ENCODE measurements at places on chromosomes 16 and 17. TPM values are rescaled to one million over a fixed set of nuclear protein-coding genes. Genes with fewer than 3 reads are reported as not detected.

- no peaks in the 10 kb centered on the region for H3K4me1 ChIP-seq
- no peak overlapping the region for H3K27ac ChIP-seq
Observed at GRCh38 chr16:5196204-5196603, 98.6 kb upstream of the EEF2KMT start.

- H3K4me1 ChIP-seq = peaks cover 11% of the 10 kb centered on the region
- no peak for DNase-seq
- no peak overlapping the region for H3K27ac ChIP-seq
- peaks cover 2% of the 10 kb centered on the region for H3K36me3 ChIP-seq
Observed at GRCh38 chr16:87715231-87715630, 50.6 kb downstream of the KLHDC4 start.

GRCh38 chr17:4950075-4950745 is 709 bp upstream of the ENO3 start:
- H3K27ac ChIP-seq = peak overlapping the region; percentile 89
- peaks cover 12% of the 10 kb centered on the region for H3K36me3 ChIP-seq
- DNase-seq = no peak
- H3K4me3 ChIP-seq = peak overlapping the region; percentile 43
- peaks cover 14% of the 10 kb centered on the region for H3K4me1 ChIP-seq

DNA sequence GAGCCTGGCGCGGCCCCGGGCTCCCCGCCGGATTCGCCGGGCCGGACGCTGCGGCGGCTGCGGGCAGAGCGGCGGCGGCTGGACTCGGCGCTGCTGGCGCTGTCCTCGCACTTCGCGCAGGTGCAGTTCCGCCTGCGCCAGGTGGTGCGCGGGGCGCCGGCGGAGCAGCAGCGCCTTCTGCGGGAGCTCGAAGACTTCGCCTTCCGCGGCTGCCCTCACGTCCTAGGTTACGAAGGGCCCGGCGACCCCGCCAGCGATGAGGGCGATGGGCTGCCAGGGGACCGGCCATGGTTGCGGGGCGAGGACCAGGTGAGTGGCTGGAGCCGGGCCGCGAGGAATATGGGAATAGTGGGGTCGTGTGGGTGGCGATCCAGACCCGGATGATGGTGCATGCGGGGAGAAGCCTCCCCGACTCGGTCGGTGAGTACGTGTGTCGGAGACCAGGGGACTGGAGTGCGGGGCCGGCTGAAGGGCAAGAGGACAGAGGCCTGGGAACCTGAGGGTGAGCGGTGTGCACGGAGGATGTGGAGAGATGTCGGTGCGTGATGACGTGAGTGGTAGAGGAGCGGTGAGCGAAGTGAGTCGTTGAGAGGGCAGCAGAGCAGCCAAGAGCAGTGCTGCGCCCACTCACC is 517 bp downstream of the RUNDC1 start:
- peak overlapping the region; percentile 81 for H3K4me3 ChIP-seq
- no peaks in the 10 kb centered on the region for H3K36me3 ChIP-seq
- DNase-seq = peak; percentile 58
- peak overlapping the region; percentile 84 for H3K27ac ChIP-seq
- H3K27me3 ChIP-seq = no peaks in the 10 kb centered on the region
- H3K4me1 ChIP-seq = peaks cover 16% of the 10 kb centered on the region

GRCh38 chr17:49963626-49964302 is 5.2 kb upstream of the DLX4 start:
- H3K36me3 ChIP-seq = no peaks in the 10 kb centered on the region
- H3K4me1 ChIP-seq = peaks cover 2% of the 10 kb centered on the region
- DNase-seq = no peak
- peaks cover 40% of the 10 kb centered on the region for H3K27me3 ChIP-seq
- H3K4me3 ChIP-seq = no peak overlapping the region

- peak; percentile 67 for DNase-seq
- H3K36me3 ChIP-seq = peaks cover 6% of the 10 kb centered on the region
- peak overlapping the region; percentile 91 for H3K4me3 ChIP-seq
- H3K27me3 ChIP-seq = no peaks in the 10 kb centered on the region
Observed at GRCh38 chr17:56834380-56835263, 671 bp downstream of the DGKE start.

DNA sequence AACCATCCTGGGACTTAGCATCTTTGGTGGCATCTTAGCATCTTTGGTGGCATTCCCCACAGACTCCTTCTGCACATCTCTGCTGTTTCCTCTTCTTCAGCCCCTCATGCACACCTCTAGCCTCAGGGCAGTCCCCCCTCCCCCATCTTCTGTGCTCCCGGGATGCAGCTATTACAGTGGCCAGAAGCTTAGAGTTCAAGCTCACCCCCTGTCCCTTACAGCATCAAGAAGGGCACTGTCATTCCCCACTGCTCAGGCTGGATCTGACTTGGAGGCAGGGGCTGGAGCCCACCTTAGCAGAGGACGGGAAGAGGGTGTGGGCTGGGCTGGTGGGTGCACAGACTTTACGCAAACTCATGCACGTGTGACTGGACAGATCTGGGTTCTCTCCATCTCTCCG is 650 bp downstream of the EPN3 start:
- no peak overlapping the region for H3K27ac ChIP-seq
- no peaks in the 10 kb centered on the region for H3K36me3 ChIP-seq

- peak overlapping the region; percentile 81 for H3K4me3 ChIP-seq
- no peak for DNase-seq
- peaks cover 70% of the 10 kb centered on the region for H3K36me3 ChIP-seq
- no peaks in the 10 kb centered on the region for H3K27me3 ChIP-seq
- peaks cover 18% of the 10 kb centered on the region for H3K4me1 ChIP-seq
Observed at GRCh38 chr16:85798901-85799496, 345 bp downstream of the EMC8 start.

DNA sequence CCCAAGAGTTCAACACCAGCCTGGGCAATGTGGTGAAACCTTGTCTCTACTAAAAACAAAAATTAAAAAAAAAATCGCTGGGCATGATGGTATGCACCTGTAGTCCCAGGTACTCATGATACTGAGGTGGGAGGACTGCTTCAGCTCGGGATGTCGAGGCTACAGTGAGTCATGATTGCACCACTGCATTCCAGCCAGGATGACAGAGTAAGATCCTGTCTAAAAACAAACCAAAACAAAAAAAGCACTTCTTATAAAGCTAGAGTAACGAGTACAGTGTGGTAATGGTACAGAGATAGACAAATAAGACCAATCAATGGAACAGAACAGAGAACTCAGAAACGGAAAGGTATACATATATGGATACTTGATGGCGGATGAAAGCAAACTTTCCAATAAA is 4.4 kb downstream of the NSMCE1 start:
- DNase-seq = no peak
- H3K36me3 ChIP-seq = peaks cover 6% of the 10 kb centered on the region
- H3K27me3 ChIP-seq = no peaks in the 10 kb centered on the region

DNA sequence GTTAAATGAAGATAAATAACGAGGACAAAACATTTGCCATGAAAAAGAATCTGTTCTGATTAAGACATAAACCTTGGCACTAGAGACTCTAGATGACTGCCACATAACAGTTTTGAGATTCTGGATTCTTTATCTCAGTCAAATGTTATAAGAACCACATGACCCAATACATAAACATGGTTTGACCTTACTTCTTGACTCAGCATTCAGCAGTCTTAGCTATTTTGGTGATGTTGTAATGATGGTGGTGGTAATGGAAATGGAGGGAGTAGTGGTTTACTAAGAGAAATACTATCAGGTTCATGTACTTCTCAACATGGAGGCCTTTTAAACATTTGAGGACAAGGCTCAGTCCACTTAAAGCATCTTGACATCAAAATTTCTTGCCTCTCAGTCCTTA is 925.4 kb downstream of the CDH11 start:
- H3K4me3 ChIP-seq = no peak overlapping the region
- no peak for DNase-seq
- no peaks in the 10 kb centered on the region for H3K36me3 ChIP-seq
- H3K4me1 ChIP-seq = no peaks in the 10 kb centered on the region
- no peak overlapping the region for H3K27ac ChIP-seq

DNA sequence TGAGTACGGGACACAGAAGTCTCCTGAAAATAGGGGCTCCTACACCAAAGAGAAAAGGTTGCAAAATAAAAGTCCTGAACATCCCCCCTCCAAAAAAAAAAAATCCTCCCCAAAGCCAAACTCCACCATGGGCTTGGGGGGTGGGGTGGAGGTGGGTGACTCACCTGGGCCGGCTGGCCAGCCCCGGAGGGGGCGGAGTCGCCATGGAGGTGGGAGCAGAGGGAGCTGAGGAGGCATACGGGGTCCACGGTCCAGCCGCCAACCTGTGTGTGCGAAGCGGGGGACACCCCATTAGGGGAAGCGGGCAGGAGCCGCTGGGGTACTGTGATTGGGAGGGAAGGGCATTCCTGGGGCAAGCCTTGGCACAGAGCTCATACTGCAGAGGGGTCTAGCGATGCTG is 31.0 kb downstream of the SRCIN1 start:
- H3K4me1 ChIP-seq = no peaks in the 10 kb centered on the region
- no peak overlapping the region for H3K4me3 ChIP-seq
- peaks cover 21% of the 10 kb centered on the region for H3K27me3 ChIP-seq
- H3K27ac ChIP-seq = no peak overlapping the region

DNA sequence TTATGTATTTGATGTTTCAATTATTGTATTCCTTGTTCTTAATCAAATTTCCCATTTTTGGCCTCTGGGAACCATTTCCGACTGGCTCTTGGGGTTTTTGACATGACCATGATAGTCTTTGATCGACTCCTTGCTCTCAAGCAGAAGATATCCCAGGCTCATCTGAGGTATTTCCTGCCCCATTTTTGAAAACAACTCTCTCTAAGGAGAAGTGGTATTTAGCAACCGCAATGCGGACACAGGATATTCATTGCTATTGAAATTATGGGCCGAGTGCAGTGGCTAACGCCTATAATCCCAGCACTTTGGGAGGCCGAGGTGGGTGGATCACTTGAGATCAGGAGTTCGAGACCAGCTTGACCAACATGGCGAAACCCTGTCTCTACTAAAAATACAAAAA is 5.5 kb downstream of the TANGO6 start:
- no peak overlapping the region for H3K4me3 ChIP-seq
- no peak for DNase-seq
- no peaks in the 10 kb centered on the region for H3K27me3 ChIP-seq
- H3K4me1 ChIP-seq = peaks cover 7% of the 10 kb centered on the region
- no peaks in the 10 kb centered on the region for H3K36me3 ChIP-seq

The LRRC46 gene
- 0.43 TPM for total RNA-seq

The XYLT1 gene
- total RNA-seq = 29.6 TPM

The PYY gene
- not detected for total RNA-seq

The MT1G gene
- 37.3 TPM for total RNA-seq

The FOXF1 gene
- not detected for total RNA-seq

The ARL5C gene
- not detected for total RNA-seq

The MT2A gene
- total RNA-seq = 32.8 TPM

The TEX19 gene
- total RNA-seq = not detected

The CACNB1 gene
- total RNA-seq = 12.8 TPM

All from naive thymus-derived CD4-positive, alpha-beta T cell (primary cell).